ENCODE measurements at places on chromosomes 6 and 20. TPM values are rescaled to one million over a fixed set of nuclear protein-coding genes. Genes with fewer than 3 reads are reported as not detected.

DNA sequence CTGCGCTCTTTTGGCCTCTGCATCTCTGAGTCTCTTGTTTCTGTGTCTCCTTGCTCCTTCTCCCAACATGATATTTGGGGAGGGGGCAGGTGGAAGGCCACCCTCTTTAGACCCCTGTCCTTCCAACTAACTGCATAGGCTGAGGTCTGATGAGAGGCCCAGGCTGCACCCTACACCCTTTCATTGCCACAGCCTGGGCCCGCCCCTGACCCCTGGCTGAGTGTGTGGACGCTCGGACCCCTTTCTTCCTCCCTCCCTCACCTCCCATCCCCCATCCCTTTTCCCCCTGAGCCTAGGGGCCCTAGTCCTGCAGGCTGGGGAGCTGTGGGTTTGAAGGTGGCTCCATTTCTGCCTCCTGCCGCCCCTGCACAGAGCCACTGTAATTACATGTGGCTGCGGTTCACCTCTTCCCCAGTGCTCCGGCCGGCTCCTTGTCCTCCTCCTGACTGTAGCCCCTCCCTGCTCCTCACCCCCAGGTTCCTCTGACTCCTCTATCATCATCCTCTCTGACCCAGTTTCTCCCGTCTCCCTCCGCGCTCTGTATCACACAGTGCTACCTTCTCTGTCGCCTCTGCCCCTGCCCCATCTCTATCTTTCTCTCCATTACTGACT lies 6.8 kb downstream of the MDFI start:
- no peak for DNase-seq

GRCh38 chr6:34888514-34888856 lies 570 bp upstream of the ANKS1A start:
- no peak for DNase-seq

Gene FAM8A1
- 12.0 TPM for total RNA-seq

DNA sequence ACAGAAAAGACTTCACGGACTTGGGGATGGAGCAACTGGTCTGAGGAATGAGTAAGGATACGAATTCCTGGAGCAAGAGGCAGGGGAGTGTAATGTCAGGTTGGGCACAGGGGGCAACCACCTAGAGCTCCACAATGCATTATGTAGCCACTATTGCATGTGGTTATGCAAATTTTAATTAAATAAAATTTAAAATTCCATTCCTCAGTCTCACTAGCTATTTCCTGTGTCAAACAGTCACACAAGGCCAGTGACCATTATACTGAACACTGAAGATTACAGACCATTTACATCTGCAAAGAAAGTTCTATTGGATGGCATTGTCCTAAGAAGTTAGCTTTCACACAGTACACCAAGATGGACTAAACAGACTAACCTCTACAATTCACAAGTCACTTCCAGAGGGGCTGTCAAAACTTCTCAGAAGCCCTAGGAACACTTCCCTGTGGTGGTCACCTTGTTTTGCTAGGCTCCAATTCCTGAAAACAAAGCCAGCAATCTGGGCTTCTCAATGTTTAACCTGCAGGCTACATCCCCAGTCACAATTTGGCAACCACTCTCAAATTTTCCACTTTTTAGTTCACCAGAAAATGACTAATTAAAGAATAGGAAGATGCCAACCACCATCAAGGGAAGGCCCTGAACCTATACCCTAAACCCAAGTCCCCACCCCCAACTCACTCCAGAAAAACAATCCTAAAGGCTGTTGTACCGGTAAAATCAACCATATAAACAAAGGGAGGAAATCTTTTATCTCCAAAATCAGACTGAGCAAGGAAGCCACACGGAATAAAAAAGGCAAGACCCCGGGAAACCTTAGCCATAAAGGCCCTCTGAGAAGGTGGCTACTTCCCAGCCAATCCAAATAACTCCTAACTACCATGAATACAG lies 34.2 kb upstream of the C20orf203 start:
- DNase-seq = peak; percentile 72

DNA sequence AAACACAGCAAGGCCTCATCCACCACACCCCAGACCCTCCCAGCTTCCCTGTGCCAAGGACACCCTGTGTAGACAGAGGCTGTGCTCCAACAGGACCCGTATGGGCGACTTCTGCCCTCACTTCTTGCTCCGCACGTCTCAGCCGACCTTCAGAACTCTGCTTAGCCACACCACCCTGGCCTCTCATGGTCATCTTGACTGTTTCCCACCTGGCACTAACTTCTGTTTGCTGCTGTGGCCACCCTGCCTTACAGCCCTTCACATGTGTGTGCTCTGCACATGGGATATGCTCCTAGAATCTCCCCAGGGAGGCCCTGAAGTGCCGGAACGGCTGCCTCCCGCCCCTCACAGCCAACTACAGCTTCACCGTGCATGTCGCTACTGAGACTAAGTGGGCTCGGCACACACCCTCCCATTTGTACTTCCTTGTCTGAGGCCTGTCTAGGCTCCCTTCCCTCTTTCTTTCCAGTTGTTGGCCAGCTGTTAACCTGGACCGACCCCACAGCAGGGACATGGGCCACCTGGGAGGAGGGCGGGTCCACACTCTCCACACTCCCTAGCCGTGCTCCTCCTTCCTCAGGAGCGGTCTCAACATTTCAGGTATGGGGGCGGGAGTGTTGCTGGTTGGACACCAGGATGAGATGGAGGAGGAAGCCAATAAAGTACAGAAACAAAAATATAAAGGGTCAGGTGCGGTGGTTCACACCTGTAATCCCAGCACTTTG lies 69.6 kb downstream of the PYGB start:
- no peak for DNase-seq

- DNase-seq = no peak
Measured at GRCh38 chr20:44572551-44573500, 9.6 kb upstream of the PKIG start.

DNA sequence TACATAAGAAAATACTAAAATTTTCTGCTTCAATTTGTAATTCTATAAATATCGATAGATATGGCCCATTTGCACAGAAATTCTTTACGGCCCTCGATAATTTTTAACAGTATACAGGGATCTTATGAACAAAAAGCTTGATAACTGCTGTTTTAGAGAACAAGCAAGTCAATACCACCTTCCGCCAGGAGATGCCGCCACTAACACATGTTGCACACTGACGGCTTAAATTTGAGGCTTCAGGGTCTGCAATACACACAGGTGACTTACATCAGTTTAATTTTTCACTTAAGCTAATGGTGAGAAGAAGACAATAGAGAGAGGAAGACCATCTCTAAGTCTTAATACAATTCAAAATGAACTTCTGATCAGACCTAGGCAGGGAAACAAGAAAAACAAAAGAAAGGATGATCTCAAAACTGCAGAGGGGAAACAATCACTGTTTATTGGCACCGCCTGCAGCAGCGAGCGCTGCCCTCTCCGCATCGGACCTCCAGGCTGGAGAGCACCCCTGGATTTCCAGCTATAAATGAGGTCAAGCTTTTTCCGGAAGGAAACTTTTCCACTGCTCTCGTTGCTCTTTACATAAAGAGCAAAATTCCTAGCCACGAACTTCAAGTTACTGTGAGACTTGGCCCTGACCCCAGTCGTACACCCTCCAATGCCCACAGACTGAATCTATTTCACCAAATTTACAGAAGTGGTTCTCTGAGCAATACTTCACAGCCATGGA lies 53.9 kb downstream of the OTOR start:
- peak; percentile 59 for DNase-seq

Gene RFX6
- total RNA-seq = not detected

GRCh38 chr6:167105060-167105459 lies 17.8 kb upstream of the CCR6 start:
- no peak for DNase-seq

GRCh38 chr6:21051777-21052176 lies 517.5 kb downstream of the CDKAL1 start:
- DNase-seq = no peak

Gene MOCS1
- total RNA-seq = 10.4 TPM

DNA sequence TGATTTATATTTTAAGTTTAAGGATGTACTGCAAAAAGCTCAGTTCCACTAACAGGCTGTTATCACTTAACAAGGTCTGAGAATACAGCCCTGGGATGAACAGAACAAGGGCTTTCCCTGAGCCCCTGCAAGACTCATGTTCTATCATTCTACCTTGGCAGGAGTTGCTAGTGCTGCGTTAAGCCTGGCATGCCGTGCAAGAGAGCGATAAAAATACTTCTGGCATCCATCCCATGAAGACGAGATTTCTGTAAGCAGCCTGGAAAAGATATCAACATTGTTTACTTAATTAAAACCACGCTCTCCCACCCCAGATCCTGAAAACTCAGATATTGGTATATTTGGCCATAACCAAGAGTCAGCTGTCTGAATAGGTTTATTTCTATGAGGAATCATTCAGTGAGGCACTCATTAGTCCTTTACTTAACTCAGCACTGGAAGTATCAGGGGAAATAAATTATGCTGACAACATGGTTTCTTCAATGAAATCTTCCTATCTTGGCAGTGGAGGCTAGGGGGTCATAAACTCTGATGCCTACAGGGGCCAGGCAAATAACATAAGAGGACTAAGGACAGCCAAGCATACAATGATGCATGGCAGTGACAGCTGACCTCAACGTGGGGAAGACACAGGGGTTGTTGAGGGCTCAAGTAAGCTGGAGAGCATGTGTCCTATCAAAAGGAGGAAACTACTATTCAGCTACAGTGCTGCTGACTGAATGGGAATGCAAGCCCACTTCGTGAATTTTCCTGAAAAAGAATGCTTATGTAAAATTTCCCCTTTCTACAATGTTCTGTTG lies 37.6 kb upstream of the LYRM2 start:
- DNase-seq = no peak

- no peak for DNase-seq
Measured at GRCh38 chr20:5996765-5997164, 46.3 kb downstream of the MCM8 start.

- no peak for DNase-seq
Measured at GRCh38 chr6:56244528-56245253, 2.7 kb downstream of the COL21A1 start.

Gene MAFB
- 8.0 TPM for total RNA-seq

DNA sequence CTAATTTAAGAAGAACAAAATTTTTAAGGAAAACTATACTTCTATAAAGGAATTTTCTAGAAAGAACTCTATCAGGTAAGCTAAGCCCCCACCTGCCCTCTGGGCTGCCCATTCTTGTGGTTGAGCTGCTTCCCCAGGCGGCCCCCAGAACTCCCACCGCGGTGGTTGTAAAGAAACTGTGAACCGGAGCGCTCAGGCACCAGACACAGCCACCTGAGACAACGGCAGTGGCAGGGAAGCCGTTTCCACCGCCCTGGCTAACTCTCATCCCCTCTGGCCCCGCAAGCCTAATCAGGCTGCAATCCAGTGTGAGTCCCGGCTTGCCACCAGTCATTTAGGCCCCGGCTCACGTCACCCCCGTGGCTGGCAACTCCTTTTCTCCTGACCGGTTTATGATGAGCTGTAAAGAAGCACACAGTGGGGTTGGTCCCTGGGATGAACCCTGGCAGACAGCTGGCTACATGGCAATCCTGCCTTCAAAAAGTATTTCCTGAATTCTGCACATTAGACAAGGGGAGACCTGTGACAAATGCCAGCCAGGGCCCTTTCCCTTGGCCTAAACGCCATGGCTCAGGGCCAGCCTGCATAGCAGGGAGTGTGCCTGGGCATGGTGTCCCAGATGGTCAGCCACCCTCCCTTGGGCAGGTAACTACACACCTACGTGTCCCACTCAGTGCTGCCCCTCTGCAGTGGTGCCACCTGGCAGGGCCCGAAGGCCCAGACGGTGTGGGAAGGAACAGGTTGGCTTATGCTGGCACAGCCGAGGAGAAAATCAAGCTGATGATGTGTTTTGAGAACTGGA lies 63.8 kb upstream of the GPR31 start:
- no peak for DNase-seq

DNA sequence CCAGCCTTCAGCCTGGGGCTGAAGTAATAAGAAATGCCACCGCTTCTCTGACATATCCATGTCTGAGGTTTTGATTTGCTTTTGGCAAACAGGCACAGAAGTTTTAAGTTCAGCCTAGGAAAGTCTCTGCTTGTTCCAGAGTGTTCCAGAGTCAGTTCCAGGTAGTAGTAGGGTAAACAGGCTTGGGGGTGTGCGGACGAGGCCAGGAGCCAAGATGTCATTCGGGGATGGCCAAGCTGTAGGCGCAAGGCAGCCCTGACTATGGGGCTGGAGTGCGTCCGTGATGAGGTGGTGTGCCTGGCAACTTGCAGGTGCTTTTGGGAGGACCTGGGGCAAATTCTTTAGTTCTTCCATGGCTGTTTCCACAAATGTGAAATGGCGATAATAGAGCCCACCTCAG lies 60.3 kb downstream of the IRF4 start:
- DNase-seq = no peak

Gene TAAR9
- not detected for total RNA-seq

Gene SMLR1
- not detected for total RNA-seq

DNA sequence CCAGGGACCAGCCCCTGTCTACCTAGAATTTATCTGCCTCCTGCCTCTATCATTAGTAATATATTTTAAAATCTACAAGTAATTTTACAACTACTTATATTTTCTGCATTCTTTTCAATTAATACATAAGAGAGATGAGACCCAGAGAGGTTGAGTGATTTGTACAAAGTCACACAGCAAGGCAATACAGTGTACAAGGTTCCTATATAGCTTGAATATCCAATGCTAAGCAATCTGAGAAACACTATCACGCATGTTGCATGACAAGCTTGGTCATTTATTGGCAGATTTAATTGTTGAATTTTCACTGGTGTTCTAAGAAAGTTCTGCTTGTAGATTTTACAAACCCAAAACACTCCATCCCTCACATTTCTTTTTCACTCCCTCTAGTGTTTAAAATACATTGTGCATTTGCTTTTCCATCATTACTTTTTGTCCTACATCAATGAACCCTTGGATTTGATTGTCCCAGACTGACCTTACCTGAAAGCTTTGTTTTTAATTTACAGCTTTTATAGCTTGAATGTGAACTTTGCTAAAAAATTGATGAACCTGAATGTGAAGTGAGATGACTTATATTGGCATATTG lies 520.9 kb upstream of the CITED2 start:
- no peak for DNase-seq

DNA sequence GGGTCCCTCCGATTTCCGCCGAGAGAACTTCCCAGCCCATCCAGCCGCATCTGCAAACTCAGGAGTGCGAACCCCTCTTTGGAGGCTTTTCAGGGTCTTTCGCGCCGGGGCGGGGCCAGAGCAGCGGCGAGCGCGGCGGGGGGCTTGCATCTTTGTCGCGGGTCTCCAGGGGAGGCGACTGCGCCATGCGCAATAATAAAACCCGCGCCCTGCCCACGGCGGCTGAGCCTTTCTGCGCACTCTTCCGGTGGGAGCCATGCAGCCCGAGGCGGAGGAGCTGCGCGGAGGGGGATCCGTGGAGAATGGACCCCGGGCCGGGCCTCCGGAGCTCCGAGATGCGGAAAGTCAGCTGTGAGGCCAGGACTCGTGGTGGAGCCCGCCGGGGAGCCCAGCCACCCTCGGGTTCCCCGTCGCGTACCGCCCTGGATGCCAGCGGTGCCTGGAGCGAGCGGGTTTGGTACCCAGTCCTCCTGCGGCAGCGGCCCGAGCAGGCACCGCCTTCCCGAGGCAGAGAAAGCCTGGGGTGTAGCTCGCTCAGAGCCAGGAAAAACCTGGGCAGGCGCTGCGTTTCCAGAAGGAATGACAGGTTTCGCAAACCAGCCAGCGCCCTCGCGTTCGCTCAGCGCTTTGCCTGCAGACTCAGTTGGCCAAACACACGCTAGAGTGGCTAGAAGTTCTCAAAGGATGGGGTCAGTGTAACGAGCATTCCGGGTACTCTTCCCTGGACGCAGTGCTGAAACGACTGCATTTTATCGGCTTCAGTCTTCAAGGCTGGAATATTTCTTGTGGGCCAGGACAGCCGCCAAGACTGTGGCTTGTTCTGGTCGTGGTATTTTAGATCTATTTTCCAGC lies 1.2 kb downstream of the AKAP12 start:
- peak; percentile 28 for DNase-seq
